ENCODE measurements at places on chromosomes 16 and 17. TPM values are rescaled to one million over a fixed set of nuclear protein-coding genes. Genes with fewer than 3 reads are reported as not detected.

DGKE gene
- total RNA-seq, result 9.4 TPM

TBC1D3 gene
- not detected for total RNA-seq

MT1H gene
- total RNA-seq, result not detected

CCL1 gene
- total RNA-seq, result not detected

DUSP14 gene
- 35.7 TPM for total RNA-seq

SLC9A5 gene
- 0.32 TPM for total RNA-seq

DCTPP1 gene
- 29.2 TPM for total RNA-seq

TMEM204 gene
- total RNA-seq, result 67.7 TPM

HSD17B1 gene
- 0.49 TPM for total RNA-seq

TBC1D3E gene
- total RNA-seq, result not detected

ATF7IP2 gene
- 10.7 TPM for total RNA-seq

SLC5A11 gene
- total RNA-seq, result not detected

TEKT5 gene
- total RNA-seq, result not detected

TCAP gene
- 0.49 TPM for total RNA-seq

AIPL1 gene
- total RNA-seq, result not detected

ADAP2 gene
- 0.16 TPM for total RNA-seq

KRT33A gene
- not detected for total RNA-seq
